Activated T-cell treated with anti-CD3 and anti-CD28 coated beads for 24 hours (primary cell): ENCODE measurements at places on chromosomes 16 and 17.

DNA sequence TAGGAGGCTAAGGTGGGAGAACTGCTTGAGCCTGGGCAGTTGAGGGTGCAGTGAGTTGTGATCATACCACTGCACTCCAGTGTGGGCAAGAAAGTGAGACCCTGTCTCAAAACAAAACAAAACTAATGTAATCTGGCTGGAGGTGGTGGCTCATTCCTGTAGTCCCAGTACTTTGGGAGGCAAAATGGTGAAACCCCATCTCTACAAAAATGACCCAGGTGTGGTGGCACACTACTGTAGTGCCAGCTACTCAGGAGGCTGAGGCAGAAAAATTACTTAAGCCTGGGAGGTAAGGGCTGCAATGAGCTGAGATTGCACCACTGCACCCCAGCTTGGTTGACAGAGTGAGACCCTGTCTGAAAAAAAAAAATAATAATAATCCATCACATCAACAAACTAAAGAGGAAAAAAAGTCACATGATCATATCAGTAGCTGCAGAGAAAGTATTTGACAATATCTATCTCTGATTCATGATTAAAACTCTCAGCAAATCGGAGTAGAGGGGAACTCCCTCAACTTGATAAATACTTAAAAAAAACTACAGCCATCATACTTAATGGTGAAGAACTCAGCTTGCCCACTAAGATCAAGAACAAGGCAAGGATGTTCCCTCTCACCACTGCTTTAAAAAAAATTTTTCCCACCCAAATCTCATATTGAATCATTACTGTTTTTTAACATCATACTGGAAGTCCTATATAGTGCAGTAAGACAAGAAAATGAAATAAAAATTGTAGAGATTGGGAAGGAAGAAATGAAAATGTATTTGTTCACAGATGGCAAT is 31.0 kb downstream of the DHRS7B start:
- no peak for DNase-seq

GRCh38 chr16:83925095-83925905 is 26.4 kb downstream of the MLYCD start:
- no peak for DNase-seq

GRCh38 chr17:78432226-78433012 is 54.0 kb downstream of the PGS1 start:
- no peak for DNase-seq

GRCh38 chr16:28981517-28981916 is 3.3 kb upstream of the LAT start:
- peak; percentile 47 for DNase-seq

DNA sequence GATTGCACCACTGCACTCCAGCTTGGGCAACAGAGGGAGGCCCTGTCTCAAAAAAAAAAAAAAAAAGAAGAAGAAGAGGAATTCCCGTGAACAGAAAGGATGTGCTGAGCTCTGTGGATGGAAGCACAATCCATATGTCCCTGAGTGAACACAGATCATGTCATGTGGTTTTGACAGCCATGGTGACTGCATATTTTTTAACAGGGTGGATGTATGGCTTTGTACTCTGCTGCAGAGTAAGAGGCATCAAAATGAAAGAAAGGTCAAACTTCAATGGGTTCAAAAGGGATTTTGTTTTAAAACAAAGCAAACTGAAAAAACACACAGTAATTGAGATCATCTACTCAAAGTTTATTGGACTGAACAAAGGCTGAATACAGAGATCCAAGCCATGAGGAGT is 31.5 kb downstream of the MXRA7 start:
- no peak for DNase-seq

- DNase-seq: no peak
These were observed 101.0 kb downstream of the METRNL start for GRCh38 chr17:83180264-83180995.

DNA sequence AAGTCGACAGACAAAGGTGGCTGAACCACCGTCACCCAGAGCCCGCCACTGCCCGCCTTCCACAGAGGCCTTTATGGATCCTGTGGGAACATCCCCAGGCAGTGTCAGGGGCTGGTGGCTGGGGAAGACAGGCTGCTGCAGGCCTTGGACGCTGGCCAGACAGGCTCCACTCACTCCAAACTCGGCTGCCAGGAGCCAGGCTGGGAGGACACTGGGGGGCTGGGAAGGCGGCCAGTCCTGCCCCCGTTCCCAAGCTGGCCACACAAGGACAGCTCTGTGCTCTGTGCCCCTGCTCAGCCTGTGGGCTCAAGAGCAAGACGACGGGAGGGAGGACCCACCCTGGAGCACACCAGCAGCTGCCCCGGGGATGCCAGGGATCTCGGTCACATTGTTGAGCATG is 7.6 kb upstream of the LCAT start:
- no peak for DNase-seq

DNA sequence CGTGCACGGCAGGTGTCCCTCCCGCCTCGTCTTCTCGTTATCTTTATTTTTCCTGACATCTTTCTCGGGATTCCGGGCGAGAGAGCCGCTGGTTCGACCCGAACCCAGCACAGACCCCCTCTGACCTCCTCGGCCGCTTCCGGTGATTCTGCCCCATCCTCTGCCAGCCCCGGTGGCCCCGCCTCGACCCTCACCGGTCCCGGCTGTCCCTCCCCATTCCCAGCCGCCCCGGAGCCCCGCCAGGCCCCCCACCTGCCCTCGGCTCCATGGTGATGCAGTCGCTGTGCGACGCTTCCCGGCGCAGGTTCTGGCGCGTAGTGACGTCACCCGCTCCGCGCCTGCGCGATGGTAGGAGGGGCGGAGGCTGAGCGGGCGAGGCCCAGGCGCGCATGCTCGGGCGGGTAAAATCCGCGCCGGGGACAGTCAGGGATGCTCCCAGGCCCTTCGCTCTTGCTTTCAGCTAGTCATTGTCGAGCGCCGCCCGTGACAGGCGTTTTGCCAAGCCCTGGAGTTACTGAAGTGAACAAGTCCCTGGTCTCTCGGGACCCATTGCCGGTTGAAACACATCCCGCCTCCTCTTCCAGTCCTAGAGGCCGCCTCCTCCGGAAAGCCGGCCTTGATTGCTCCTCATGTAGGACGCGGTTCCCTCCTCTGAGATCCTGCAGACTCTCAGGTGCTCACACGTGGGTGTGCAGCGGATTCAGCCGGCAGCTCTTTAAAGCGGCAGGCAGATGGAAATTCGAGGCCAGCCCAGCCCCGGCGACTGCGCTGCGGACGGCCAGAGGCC is at the start of gene MTHFSD:
TSS of gene MTHFSD (minus strand) at position 319 of the 787 bp plus-strand sequence. CDS start at position 268, 51 bp downstream.
- peak; percentile 95 for DNase-seq

- DNase-seq: no peak
These were observed 25.8 kb upstream of the IRF8 start for GRCh38 chr16:85873153-85873552.

DNA sequence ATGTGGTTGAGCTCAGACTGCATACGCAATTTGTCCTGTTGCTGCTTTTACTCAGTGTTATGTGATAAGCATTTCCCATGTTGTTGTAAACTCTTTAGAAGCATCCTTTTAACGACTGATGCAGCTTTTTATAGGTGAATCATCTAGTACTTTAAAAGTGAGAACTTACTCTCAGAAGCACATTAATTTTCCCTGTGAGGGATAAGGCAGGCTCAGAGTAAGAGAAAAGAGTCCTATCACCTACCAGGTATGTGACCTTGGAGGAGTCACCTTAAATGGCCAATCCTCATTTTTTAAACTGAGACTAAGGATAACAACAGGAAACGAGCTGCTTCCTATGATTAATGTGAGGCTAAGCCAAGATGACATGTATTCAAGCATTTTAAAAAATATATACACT is 34.4 kb upstream of the GAN start:
- DNase-seq: no peak

DNA sequence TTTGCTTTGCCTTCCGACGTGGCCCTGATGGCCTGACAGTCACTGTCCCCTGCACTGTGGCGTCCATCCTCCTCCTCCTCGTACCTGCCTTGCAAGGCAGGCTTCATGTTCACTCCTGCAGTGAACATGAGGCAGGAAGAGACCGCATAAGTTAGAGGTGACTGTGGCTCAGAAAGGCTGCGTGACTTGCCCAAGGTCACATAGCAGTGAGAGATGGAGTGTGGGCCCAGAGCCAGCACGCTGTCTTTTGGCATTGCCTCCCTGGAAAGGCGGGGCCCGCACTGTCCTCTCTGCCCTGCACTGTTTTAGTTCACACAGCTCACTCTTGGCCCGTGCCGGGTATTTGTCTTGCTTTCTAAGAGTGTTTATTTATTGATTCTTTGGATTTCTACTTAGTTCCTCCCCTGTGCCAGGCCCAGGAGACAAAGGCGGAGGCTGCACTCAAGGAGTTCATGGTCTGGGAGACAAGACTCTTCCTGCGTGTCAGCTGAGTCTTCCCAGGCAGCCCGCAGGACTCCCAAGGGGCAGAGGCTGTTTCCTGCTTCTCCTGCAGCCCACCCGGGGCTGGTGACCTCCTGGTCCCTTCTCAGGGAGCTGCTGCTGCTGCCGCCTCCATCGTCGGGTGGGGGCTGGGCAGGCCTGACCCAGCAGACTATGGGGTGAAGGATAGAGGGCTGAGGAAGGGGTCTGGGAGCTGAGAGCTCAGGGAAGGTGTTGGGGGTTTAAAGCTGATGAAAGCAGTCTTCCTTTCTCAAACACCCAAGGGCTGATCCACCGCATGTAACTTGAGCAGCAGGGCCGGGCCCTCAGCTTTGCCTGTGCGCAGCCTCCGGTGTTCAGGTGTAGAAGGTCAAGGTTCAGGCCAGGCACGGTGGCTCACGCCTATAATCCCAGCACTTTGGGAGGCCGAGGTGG is 12.7 kb downstream of the CYGB start:
- DNase-seq: no peak

DNA sequence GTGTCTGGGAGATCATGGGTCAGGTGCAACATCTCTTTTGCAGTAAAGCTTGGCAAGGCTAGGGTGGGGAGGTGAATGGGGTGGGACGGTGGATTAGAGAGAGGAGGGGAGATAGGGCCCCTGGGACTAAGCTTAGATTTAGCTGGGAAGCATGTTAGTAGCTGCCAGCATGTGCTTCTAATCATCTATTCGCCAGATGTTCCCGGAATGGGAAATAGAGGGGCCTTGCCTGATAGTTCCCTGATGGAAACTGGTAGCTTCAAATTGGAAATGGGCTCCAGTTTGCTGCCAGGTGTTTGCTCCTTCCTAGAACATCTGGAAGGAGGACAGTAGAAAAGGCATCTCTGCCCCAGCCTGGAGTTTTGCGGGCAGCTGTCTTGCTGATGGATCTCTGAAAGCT is 176.1 kb downstream of the CCDC182 start:
- no peak for DNase-seq

- no peak for DNase-seq
These were observed 12.4 kb upstream of the CTCF start for GRCh38 chr16:67549936-67550335.

DNA sequence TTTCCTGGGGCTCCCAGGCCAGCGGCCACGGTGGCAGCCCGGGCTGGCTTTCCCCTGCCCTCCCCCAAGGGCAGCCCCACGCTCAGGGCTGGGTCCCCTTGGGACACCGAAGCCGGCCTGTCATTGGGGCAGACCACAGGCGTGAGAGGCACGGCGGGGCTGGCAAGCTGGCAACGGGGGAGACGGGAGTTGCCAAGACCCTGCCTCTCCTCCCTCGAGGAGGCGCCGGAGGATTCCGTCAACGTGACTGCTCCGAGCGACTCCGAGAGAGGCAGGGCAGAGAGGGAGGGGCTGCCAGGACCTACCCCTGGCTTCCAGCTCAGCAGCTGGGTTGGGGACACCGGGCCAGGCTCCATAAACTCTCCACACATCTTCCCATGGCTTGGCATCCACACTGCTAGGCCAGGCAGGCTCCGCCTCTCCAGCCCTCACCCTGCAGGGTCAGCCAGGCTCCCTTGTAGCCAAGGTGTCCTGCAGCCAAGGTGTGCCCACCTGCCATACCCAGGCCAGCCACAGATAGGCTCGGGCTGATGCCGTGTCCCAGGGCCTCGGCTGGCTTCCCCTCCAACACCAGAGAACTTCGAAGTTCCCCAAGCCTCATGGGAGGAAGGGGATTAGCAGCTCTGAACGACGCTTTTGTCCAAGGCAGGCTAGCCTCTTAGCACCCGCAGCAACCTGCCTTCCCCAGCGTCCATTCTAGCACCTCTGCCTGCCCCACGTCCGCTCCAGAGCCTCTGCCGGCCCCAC is 25.5 kb downstream of the TIMM22 start:
- DNase-seq: no peak

- DNase-seq: no peak
These were observed 23.3 kb downstream of the CPNE2 start for GRCh38 chr16:57115514-57116182.

GRCh38 chr17:29246628-29247027 is at the start of gene CRYBA1:
CRYBA1 (plus strand) TSS chr17:29246859; CDS start chr17:29246864, 5 bp downstream.
- no peak for DNase-seq

DNA sequence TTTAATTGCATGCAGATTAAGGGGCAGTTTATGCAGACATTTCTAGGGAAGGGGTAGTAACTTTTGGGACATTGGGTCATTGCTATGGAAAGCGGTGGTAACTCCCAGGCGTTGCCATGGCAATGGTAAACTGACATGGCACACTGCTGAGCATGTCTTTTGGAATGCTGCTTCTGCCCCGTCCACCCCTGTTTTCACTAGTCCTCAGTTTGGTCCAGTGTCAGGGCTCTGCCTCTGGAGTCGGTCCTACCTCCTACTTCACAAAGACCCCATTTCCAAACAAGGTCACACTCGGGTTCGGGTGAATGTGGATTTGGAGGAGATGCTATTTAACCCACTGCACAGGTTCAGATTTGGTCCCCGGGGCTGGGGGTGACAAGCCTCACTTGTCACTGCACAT is 2.9 kb downstream of the IL34 start:
- no peak for DNase-seq

- peak; percentile 17 for DNase-seq
These were observed 44.9 kb upstream of the DNAJA2 start for GRCh38 chr16:47018223-47018891.

GRCh38 chr17:36793976-36794375 is 143.3 kb upstream of the LHX1 start:
- no peak for DNase-seq

DNA sequence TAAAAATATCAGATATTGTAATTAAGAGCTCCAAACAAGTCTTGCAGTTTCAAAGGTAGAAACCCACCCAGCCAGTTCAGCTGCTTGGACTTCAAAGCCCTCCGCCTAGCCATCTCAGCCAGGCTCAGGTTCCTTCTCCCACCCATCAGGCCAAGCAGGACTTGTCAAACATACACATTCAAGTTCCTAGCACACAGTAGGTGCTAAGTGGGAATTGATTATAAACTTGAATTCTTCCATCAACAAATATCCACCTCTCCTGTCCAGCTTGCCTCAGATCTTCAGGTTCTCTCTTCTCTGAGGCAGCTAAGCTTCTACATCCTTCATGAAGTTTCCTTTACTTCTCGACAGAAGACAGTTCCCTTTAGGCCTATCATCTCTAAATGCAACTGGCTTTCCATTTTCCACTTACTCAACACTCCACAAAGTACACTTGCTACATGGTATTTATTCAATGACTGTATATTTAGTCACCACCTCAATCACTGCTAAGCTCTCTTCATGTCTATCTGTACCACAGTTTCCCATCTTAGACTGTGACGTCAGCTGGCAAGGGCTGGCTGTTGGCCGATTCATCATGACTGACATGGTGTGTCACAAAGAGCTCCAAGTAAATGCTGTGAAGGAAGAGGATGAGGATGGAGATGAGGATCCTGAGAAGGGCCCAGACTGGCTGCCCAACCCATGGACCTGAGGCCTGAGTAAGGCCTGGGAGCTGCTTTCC is 13.3 kb upstream of the COG7 start:
- DNase-seq: no peak
